ENCODE measurements at places on chromosomes 2 and 18.

GRCh38 chr2:124343827-124344498, 318.9 kb downstream of the CNTNAP5 start:
- DNase-seq = no peak

GRCh38 chr18:22558945-22559385, 141.2 kb upstream of the CTAGE1 start:
- peak; percentile 50 for DNase-seq

GRCh38 chr2:58709687-58710354, 468.7 kb upstream of the FANCL start:
- no peak for DNase-seq

DNA sequence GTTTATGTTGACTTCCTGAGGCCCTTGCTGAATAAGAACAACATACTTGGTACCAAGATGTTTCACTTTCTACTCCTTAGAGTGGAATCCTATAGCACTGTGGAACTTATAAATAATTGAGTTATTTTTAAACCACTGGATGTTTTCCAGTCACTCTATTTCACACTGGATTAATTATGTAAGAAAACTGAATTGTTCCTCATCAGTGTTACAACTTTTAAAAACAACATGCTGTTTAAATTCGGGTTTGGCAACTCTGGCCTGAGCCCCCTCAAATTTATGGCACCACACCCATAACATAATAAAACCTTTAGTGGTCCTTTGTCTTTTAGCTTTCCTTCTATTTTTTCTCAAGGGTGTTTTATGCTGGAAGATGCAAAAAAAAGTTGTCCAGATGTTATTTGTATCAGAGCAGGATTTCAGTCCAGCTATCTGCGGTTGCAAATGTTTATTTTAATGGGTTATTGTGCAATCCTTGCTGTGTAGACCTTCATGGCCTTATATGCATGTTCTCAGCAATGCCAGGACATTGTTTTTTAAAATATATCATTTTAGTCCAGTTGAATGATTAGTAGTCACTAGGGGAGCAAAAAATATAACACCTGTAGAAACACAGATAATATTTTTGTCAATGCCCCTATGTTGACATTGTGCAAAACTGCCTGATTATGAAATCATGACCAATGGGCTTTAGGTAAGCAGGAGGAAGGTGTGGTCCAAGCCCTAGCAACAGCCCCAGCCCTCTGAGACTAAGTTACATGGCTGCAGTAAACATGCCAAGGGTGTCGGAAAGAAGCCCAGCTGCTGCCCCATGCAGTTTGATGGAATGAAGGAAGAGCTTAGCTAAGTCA, 638.0 kb upstream of the ZEB2 start:
- DNase-seq = no peak

DNA sequence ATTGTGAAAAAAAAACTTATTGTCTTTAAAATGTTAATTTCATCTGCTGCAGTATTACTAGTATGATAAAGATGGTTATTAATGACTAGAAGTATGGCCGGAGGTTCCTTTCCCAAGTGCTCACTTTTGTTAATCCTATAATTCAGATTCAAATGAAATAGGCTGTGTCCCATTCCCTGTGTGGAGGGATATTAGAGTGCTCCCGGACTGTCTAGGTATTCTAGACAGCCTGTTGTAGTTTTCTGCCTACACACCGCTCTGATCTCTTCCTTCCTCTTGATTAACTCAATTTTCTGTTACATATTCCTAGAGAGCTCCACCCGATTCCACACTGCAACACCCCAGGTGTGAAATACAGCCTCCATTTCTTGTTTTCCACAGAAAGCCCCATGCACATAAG, 15.4 kb upstream of the DSC3 start:
- DNase-seq = no peak

GRCh38 chr2:127545796-127546195, 10.3 kb downstream of the MYO7B start:
- DNase-seq = no peak

DNA sequence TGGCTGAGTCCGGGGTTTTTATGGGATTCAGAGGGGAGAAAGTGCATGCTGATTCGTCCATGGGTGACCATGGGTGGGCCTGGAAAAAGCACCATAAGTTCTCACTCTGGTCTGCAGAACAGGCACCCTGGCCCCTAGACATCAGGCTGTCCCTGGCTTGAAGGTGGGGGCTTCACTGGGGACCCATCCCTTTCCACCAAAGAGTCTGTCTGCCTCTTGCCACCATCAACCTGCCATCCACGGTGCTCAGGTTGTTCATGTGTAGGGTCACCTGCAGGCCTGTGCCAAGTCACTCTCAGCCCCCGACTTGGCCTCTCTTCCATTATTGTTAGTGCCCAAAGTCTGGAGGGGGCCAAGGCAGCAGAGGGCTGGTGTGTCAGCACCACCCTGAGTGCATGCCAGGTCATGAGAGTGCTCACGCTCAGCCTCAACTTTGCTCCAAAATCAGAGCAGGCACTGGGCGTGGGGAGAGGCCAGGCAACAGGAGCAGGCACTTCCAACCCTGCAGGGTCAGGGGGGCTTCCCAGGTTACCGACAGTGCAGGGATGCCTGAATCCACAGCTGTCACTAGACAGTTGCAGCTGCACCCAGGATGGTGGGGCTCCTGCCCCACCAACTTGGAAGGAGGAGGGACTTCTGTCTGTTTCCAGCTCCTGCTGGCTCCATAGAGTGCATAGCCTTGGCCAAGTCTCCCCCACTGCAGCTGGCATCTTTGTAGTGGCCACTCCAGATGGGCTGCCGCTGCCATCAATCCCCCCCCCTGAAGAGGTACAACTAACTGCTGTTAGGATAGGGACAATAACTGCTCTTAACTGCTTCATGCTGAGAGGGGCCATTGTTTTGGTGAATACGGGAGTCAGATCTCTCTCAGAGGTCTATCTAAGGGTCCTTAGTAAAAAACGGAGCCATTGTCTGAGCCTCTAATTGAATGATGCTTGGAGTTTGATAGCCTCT, 209.3 kb downstream of the AKAIN1 start:
- DNase-seq = no peak

GRCh38 chr2:47039913-47040562, 115.1 kb downstream of the STPG4 start:
- no peak for DNase-seq

DNA sequence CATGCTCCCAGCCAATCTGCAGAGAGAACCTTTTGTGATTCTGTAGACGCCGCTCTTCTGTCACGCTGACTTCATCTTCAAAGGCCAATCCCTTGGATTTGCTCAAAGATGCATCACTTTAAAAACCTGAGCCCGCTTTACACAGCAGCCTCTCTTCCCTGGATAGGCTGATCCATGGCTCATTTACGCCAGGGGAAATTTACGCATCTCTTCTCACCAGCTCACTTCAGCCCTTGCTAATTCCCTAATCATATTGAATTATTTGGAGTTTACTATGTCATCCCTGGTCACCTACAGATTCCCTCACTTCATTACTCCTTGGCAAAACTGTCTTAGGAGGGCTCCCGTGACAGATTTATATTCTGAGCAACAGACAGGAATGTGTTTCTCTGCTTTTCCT, 256.2 kb downstream of the EN1 start:
- DNase-seq = no peak

- no peak for DNase-seq
These were observed 66.3 kb upstream of the GPR45 start for GRCh38 chr2:105175231-105175630.

DNA sequence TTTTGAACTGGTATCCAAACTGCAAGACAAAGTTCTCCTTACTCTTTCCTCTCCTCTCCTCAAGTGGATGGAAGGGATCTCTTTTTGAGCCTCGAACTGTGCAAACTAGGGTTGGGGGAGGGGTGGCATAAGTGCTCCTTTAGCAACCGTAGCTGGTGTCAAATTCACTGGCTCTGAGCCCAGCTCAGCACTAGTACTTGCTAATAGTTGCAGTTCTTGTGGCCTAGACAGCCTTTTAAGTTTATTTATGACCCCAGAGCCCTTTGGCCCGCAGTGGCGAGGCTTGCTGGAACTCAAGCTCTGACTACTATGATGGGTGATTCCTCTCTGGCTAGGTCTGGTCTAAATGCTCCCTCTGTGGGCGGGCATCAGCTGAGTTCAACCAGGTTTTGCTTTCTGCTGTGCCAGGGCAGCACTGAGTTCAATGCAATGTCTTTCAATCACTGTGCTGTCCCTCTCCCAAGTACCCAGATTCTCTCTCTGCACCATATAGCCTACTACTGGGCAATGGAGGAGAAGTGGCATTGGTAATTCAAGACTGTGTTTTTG, 528.4 kb upstream of the SYT4 start:
- no peak for DNase-seq

DNA sequence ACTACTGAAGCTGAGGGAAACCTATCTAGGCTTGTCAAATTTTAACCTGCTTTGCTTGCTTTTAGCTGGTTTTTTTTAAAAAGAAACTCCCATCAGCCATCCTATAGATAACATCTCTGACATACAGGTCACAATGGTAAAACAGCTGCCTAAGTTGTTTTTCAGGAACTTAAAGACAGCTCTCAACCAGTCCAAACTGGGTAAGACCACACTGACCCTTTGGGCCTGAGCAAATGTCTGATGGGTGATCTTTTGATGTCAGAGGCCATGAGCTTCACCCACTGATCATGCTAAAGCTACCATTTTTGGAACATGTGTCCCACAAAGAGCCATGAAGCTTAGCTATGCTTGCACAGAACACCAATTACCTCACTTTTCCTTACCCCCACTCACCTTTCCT, 50.0 kb upstream of the TANC1 start:
- no peak for DNase-seq

DNA sequence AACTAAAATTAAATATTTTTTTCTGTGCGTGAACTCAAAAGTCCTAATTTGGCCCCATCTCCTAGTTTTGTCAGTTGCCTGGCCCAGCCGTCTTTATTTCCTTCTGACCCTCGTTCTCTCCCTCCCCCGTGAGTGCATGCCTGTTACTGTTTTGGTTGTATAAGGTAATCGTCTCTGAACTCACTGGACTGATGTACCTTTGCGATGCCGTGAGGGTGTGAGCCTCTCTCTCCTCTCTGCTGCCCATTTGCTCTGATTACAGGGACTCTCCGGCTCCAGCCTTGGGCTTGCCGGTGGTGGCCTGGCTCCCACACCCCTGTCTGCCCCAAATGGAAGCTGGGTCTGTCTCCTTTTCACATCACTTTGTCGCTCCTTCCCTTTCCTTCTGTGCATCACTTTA, 66.5 kb upstream of the RBM44 start:
- no peak for DNase-seq

GRCh38 chr18:2979129-2979528, 33.8 kb downstream of the LPIN2 start:
- no peak for DNase-seq

GRCh38 chr2:194166818-194167217, 1490.2 kb upstream of the SLC39A10 start:
- peak; percentile 16 for DNase-seq

- no peak for DNase-seq
These were observed 1.6 kb downstream of the TEKT4 start for GRCh38 chr2:94872676-94873361.

DNA sequence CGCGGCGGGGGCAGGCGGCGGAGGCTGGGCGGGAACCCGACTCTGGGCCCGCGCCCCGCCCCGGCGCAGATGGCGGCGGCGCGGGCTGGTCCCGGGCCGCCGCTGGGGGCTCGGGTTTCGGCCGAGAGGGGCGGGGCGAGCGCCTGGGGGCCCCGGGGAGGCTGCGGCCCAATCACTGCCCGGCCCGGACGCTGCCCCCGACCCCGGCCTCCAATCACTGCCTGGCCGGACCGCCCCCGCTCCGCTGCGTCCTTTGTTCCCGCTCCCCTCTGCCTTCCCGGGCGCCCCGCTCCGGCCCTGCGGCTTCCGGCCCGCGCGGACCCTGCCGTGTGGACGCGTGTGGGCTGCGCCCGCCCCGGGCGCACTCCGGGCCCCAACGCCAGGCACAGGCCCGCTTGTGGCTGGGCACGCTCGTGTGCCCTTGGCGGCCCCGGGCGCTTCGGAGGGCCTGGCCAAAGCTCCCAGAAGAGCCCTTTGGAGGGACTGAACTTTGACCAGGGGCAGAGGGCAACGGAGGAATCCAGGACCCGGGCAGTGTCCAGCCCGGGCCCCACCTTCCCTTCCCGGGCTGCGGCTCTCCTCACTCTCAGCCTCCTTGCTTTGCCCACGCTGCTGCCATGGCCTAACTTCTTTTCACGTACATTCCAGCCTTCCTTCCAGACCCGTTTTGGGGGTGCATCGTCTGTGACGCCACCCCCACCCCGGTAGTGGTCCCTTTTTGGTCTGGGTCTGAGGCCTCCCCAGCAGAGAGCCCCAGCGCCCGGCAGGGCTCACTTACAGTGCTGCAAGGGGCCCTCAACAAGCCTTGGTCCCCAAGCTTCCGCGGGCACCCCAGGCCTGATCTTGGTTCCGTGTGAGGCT, 27.1 kb upstream of the PTMA start:
- DNase-seq = peak; percentile 75

- no peak for DNase-seq
These were observed 168.2 kb downstream of the ZEB2 start for GRCh38 chr2:144351687-144352086.

GRCh38 chr2:186895451-186895850, 46.5 kb upstream of the ZSWIM2 start:
- DNase-seq = no peak

GRCh38 chr2:12587729-12588522, 128.8 kb upstream of the TRIB2 start:
- DNase-seq = no peak

- no peak for DNase-seq
These were observed 104.1 kb upstream of the ITPRID2 start for GRCh38 chr2:181787310-181788048.

GRCh38 chr2:15813481-15814266, 126.7 kb upstream of the MYCN start:
- no peak for DNase-seq

DNA sequence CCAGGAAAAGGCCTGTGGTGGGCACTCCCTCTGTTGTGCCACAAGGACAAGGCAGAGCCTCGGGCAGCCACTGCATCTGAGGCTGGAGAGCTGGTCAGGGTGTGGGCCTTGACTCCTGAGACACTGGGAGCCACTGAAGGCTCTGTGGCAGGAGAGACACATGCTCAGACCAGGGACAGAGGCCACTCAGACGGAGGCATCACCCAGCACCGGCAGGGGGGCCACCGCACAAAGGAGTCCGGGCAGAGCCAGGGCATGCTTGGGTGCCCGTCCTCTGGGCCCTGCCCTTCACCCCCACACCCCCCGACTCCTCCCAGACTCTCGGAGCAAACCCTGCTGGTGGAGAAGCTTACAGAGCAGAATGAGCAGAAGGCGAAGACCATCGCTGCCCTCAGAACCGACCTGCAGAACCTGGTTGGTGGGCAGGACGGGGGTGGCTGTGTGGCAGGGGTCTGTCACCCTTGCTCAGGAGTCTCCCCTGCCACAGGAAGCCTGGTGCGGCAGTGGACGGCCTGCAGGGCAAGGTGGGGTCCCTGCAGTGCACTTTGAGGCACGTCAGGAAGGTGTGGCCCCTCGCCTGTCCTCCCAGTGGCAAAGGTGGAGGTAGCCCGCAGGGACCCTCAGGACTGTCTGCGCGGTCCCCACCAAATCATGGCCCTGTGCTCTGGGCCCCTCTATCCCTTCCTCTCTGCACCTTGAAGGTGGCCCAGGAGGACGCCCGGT, 26.0 kb downstream of the CROCC2 start:
- peak; percentile 8 for DNase-seq

DNA sequence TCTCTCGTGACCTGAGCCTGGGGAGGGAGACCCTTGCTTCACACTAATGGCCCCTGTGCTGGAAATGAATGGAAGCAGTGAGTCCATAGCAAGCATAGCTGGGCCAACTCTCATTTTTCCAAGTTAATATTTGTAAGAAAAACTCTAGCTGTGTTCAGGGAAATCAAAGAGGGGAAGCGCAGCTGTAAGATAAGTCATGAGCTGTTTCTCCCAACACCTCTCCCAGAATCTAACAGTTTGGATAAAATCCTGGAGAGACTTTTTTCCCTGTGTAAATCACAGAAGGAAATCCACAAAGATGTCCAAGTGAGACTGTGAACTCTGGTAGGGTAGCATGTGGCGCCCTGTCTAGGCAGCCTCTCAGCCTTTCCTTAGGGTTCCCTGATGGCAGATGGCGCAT, 27.2 kb downstream of the EDAR start:
- no peak for DNase-seq
